ENCODE measurements at places on chromosomes 16 and 17. TPM values are rescaled to one million over a fixed set of nuclear protein-coding genes. Genes with fewer than 3 reads are reported as not detected.

GRCh38 chr16:23830276-23830675, 5.5 kb upstream of the PRKCB start:
- no peak for DNase-seq

DNA sequence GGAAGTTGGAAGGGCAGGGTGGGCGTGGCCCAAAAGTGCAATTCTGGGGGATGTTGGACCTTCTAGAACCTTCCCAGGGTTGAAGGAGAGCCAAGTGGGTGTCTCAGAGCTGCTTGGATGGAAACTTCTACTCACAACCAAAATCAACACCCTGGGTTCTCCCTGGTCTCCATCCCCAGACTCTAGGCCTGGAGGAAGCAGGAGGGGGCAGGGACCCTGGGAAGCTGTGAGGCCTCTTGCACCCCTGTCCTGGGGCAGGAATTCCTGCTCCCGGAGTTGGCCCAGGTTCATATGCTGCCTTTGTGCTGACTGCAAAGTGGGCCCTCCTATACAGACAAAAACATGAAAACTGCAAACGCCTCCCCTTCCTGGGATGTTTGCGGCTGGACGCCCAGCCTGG, 25.1 kb downstream of the TRARG1 start:
- no peak for DNase-seq

- no peak for DNase-seq
These were observed 57.7 kb upstream of the ACSF3 start for GRCh38 chr16:89035669-89036570.

DNA sequence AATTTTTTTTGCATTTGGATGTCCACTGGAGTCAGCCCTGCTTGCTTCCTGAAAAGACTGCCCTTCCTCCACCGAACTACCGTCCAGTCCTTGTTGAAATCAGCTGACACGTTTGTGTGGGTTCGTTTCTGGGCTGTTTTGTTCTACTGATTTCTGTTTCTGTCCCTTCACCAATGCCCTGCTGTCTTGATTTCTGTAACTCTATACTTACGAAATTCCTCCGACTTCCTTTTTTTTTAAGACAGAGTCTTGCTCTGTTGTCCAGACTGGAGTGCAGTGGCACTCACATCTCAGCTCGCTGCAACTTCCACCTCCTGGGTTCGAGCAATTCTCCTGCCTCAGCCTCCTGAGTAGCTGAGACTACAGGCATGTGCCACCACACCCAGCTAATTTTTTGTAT, 8.4 kb upstream of the GAA start:
- no peak for DNase-seq

GRCh38 chr17:14337596-14338079, 36.8 kb downstream of the HS3ST3B1 start:
- DNase-seq = no peak

DNA sequence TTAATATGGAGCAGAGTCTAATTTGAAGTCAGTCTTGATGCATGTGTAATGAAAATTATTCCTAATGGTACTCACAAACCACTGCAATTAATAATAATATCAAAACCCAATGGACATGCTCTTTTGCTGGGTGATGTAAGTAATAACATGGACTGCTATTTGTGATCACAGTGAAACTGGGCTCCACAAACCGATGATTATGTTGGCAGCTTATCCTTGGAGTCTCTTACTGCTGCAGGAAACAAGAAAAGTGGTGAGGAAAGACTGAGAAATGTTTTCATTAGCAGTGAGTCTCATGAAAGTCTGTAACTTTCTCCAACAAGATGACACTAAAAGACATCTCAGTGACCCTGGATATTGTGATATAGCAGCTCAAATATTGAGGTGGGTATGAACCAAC, 45.2 kb downstream of the TMEM100 start:
- no peak for DNase-seq

DNA sequence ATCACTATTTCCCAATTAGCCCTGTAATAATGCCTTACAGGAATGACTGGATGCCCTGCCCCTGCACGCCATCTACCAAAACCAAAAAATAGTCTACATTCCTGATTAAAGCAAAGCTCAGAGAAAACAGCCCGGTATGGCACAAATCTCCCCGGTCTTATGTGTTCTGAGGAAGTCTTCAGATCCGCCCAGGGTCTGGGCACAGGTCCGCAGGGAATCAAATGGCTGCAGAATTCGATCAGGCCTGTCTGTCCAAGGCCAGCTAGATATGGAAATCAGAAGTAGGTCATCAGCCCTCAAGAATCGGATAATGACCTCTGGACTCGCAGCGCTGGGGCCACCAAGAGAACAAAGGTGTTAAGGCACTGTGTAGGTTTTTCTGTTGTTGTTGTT, 171.0 kb downstream of the ZFHX3 start:
- no peak for DNase-seq

DNA sequence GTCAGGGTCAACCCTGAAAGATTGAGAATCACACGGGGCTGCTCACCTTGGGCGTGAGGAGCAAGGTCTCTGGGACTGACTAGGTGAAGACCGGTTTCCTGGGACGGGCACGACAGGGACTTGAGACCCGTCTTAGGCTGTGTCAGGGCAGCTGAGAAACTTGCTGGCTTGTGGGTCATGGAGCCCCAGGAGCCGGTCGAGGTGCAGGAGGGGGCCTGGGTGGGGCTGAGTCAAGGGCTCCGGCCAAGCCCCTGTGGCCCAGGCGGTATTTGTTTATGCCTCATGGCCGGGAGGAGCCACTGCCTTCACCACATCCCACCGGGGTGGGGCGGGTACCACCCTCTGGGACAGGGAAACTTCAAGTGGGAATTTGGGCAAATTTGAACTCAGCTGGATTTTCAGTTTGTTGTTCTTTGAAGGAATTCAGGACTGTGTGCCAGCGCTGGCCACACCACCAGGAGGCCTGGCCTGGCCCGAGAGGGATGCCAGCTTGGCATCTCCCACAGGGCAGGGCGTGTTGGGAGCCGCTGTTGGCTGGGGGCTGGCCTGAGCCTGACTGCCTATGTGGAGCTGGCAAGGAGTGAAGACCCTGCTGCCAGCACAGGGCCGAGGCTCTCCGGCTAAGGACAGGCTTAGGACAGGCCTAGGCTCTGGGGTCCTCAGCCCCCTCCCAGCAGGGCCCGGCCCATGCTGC, 116.1 kb downstream of the METRNL start:
- DNase-seq = no peak

Gene RAB11FIP4
- polyA plus RNA-seq = 14.0 TPM

DNA sequence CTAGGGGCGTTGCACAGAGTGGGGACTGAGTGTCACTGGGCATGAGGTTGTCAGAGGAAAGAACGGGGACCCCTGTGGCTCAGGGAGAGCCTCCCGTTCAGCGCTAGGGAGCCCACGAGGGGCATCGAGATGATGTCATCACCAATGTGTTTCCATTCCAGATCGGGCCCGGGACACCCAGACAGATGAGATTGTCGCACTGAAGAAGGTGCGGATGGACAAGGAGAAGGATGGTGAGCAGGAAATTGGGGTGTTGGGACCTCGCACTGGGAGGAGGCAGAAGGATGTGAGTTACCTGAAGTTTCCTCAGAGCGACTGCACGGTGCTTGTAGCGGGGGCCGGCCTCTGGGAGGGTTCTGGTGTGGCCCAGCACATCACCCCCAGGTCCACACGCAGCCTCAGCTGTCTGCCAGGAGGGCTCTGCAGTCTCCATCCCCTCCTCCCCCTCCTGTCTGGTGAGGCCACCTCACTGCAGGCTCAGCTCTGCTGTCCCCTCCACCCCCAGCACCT, 4.0 kb downstream of the CDK10 start:
- DNase-seq = no peak

Gene CLEC10A
- polyA plus RNA-seq = 0.89 TPM

GRCh38 chr17:3660311-3660891, 8.0 kb downstream of the TAX1BP3 start:
- no peak for DNase-seq

Gene OVCA2
- 12.7 TPM for polyA plus RNA-seq

- no peak for DNase-seq
These were observed 27.0 kb downstream of the CDIP1 start for GRCh38 chr16:4511441-4512082.

DNA sequence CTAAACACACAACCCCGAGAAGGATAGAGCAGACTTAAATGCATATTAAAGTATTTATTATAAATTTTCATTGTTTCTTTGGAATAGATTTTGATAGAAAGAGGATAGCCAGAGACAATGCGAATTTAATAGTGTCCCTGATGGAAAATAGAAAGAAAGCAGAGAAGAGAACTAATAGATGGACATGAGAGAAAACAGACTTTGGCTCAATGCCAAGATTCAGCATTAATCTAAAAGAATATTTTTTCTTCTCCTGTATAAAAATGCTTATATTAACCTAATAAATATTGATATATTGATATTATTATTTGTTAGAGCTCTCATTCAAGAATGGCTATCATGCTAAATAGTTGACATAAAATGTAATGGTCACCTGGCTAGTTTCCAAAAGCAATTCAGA, 173.4 kb downstream of the KIF2B start:
- no peak for DNase-seq

- no peak for DNase-seq
These were observed 64.3 kb downstream of the IGF2BP1 start for GRCh38 chr17:49061524-49061943.

DNA sequence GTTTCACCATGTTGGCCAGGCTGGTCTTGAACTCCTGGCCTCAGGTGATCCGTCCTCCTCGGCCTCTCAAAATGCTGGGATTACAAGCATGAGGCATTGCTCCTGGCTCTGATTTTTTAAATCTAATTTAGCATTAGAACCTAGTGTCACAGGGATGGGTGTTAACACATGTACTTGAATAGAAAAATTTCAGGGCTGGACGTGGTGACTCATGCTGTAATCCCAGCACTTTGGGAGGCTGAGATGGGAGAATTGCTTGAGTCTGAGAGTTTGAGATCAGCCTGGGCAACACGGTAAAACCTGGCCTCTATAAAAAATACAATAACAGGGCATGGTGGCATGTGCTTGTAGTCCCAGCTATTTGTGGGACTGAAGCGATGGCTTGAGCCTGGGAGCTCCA, 6.0 kb upstream of the RNF135 start:
- DNase-seq = no peak

DNA sequence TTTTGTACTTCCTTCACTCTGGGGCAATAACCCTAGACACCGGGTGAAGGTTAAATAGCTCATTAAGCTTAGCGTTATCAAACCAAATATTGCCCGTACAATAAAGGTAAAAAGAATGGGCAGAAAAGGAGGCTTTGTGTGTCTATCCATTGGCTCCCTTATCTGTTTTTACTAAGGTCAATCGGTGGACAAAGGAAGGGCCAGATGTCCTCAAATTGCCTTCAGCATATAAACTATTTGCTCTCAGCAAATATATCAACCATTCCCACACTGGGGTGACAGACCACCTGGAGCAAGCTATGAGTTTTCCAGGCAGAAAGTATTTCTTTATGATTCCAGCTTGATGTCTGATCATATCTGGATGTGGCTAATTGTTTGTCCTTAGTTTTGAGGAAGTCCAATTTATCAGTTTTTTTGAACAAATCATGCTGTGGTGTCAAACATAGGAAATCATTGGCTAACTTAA, 25.3 kb upstream of the WIPI1 start:
- DNase-seq = no peak

Gene KLHL10
- polyA plus RNA-seq = 0.16 TPM

Gene GPATCH8
- polyA plus RNA-seq = 54.5 TPM

- no peak for DNase-seq
These were observed 23.6 kb upstream of the FZD2 start for GRCh38 chr17:44533533-44534246.

Gene RNF222
- 0.20 TPM for polyA plus RNA-seq

Gene SLC5A11
- polyA plus RNA-seq = 6.6 TPM

Gene PFN1
- 350 TPM for polyA plus RNA-seq

DNA sequence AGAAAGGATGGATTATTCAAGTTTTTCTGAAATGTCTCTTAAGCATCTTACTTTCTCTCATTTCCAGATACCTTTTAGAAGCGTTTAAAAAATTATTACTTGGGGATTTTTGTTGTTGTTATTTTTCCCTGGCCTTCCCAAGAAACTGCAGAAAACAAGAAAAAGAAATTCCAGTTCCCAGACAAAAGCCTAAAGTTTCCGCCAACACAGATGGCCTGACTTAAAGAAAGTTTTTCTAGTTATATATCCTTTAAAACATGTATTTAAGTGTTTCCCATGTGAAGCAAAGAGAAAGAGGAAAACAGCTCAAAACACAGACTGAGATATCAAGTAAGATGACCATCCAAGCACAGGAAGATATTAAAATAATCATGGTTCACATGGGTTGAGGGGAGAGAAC, 401.7 kb upstream of the MAF start:
- DNase-seq = no peak

DNA sequence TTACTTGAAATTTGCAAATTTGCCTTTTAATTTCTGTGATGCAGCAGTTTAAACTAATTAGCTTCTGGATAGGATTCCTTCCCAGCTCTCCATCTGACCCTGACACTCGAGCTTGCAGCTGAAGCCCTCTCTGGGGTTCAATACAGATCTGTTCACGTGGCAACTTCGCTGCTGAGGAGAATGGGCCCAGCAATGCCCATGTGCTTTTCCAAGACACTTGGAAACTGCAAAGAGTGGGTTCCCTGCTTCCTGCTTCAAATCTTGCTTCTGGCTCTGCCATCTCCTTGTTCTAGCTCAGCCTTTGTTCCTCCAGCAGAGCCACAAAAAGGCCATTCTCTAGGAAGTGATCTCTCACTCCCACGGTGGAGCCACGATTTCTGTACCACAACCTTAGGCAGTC, 50.0 kb upstream of the IRX6 start:
- no peak for DNase-seq

DNA sequence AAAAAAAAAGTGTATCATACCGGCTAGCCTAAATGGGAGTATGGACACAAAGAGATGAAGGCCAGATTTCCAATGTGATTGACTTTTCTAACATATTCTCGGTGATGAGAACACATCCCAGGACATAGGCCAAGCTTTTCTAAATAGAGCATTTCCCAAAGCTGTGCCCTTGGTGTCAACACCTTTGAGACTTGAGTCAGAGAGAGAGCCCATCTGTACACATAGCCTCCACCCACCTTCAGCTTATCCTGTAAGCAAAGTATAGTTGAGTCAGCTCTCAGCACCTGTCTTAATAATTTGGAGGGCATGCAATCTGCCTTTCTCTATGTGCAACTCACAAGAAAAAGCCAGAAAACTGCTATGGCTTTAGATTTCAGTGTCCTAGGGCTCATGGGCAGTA, 42.7 kb downstream of the SOX9 start:
- DNase-seq = no peak

GRCh38 chr16:77297996-77298395, 98.8 kb downstream of the SYCE1L start:
- no peak for DNase-seq

DNA sequence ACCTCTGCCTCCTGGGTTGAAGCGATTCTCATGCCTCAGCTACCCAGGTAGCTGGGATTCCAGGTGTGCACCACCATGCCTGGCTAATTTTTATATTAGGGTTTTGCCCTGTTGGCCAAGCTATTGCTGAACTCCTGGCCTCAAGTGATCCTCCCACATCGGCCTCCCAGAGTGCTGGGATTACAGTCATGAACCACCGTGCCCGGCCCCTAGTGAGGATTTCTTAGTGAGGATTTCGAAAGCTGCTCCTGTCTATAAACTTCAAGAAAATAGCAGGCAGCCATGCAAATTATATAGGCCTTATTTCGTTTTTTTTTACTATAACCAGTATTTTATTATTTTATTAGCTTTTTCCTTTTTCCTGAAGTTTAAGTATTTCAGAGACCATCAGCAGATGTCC, 41.6 kb downstream of the EPN2 start:
- no peak for DNase-seq

All from renal cortex interstitium (tissue), 15 donors.